ENCODE measurements at places on chromosomes 11 and 22.

DNA sequence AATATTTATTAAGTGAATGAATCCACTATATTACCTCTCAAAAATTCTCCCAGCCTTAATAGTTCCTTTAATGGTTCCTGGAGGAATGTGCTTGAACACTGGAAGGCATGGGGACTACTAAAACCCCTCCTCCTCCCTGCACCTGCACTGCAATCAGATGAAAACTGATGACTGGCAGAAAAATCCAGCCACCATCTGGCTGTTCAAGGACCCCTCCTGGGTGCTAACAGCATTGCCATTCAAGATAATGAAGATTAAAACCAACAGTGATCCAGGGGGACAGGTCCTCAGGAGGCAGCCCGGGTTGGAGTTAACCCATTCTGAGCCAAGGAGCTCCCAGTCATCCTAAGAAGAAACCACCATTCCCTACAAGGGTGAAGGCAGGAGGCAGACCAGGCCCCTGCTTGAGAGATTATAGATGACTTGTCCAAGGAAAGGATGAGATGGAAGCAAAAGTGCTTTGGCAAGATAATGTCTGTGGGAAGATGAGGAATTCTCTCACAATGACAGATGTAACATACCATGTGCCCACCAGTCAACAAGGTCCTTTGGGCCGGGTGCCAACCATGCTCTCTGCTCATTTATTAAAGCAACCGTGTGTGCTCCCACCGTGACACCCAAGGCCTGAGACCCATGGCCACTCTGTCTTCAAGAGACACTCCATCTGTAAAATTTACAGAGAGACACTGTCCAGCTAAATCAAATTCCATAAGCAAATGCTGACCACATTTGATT, 90.6 kb downstream of the LARGE1 start:
- no peak for DNase-seq

DNA sequence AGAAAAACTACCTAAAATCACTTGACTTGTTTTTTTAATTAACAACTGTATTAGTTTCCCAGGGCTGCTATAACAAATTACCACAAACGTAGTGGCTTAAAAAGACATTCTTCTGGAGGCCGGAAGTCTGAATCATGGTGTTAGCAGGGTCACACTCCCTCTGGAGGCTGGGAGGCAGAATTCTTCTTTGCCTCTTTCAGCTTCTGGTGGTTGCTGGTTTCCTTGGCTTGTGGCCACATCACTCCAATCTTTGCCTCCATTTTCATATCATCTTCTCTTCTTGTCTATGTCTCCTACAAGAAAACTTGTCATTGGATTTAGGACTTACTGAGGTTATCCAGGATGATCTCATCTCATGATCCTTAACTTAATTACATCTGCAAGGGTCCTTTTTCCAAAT, 7.4 kb upstream of the INCENP start:
- no peak for DNase-seq

DNA sequence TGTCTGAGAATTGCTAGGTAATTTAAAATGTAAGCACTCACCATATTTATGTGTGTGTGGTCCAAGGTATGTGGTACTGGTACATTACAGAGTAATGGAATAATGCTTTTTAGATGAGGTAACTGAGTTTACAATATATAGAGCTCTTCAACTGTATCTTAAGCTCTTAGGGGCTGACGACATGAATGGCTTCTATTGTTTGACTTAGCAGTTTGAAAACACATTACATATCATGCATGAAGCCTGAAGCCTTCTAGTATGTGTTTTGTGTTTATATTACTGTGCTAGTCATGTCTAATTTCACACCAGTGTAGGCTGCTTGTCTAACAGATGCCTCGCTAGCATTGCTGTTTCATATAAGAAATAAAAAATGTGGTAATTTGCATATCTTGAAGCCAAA, 37.2 kb downstream of the GAS2 start:
- no peak for DNase-seq

DNA sequence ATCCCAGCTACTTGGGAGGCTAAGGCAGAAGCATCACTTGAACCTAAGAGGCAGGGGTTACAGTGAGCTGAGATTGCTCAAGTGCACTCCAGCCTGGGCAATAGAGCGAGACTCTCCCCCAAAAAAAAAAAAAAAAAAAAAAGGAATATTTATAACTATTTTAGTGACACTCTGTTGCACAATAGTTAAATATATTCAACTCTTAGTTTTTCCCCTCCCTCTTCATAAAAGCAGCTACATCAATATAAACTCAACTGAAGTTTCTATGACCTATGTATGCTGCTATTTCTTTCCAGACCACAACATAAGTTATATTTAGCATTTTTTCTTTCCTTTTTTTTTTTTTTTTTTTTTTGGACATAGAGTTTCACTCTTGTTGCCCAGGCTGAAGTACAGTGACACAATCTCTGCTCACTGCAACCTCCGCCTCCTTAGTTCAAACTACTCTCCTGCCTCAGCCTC, 19.2 kb downstream of the CELF1 start:
- no peak for DNase-seq

GRCh38 chr11:108620958-108621772, 27.6 kb upstream of the EXPH5 start:
- no peak for DNase-seq

- no peak for DNase-seq
Observed at GRCh38 chr11:75770102-75770501, 1.5 kb downstream of the DGAT2 start.

DNA sequence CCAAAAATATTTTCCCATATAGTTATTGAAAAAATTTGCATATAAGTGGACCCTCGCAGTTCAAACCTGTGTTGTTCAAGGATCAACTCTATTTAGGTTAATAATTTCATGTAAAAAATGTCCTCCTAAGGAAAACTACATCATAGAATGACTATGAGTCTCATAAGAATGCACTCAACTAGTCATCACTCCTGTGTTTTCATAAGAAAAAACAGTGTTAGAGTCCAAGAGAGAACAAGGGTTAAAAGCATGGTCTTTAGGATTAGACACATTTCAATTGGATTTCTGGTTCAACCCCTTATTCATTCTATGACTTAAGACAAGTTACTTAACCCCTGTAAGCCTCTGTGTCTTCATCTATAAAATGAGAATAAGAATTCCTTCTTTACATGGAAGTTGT, 5.1 kb downstream of the PARVA start:
- DNase-seq, result no peak

- DNase-seq, result no peak
Observed at GRCh38 chr11:124751741-124752470, at the start of gene VSIG2. VSIG2 (minus strand) TSS chr11:124752255; CDS start chr11:124752137, 118 bp downstream.

DNA sequence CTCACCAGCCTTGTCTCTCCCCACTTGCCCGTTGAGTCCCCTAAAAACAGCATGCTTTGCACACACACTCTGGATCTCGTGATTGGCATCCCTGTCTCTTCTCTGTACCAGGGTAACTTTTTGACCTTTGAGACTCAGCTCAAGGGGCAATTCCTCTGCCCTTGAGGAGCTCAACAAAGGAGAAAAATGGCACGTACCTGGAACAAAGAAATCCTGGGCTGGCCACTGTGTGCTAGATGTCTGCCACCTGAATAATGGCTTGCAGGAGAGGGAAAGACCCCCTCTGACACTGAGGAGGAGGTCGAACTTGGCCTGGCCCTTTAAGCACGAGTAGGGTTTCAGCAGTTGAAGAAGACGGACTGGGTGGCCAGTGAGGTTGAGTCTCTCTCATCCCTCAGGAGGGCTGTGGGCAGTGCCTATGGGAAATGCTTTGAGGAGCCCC, 5.8 kb downstream of the UBE2L3 start:
- no peak for DNase-seq

DNA sequence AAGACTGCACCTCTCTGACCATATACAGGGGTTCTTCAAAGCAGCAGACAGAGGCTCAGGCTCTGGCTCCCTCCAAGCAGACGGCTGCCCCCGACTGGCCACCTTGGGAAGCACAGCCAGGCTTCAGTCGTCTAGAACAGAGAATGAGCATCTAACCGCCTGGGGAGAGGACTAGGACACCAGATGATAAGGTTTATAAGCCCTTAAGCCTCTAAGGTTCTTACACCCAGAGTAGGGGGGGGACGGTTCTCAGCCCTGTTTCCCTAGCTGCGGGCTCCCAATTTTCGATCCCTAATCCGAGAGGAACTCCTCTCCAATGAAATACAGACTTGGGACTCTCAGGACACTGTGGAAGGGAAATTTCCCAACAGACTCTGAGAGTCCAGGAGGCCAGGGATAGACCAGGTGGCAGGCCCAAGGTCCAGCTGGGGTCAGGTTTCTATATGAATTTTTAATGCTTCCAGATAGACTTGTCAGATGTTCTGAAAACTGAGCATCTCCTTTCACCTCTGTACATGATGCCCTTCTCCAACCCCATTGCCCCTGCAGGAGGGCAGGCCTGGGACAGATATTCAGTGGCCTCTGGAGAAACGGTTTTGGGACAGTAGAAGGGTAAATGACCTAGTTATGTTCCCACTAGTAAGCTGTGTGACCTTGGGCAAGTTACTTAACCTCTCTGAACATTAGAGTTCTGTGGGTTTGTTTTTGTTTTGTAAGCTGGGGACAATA, 20.2 kb downstream of the RTN4RL2 start:
- no peak for DNase-seq

DNA sequence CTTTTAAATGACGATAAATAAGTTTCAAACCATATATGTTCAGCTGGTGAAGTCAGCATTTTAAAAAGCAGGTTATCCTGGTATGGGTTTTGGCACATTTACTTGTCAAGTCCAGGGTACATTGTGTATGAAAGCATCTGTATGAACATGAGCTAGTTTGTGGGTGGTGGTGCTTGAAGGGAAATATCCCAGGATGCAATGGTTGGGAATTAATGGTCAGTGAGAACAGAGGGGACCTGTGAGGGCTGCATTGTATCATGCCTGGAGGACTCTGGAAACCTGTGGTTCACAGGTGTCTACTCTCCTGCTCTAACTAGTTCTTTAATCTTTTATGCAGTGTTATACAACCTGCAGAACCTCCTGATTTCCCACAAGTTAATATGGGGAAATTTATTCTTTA, 5.8 kb downstream of the DEPDC7 start:
- DNase-seq, result no peak

GRCh38 chr11:121293288-121293594, 670 bp downstream of the SC5D start:
- no peak for DNase-seq

DNA sequence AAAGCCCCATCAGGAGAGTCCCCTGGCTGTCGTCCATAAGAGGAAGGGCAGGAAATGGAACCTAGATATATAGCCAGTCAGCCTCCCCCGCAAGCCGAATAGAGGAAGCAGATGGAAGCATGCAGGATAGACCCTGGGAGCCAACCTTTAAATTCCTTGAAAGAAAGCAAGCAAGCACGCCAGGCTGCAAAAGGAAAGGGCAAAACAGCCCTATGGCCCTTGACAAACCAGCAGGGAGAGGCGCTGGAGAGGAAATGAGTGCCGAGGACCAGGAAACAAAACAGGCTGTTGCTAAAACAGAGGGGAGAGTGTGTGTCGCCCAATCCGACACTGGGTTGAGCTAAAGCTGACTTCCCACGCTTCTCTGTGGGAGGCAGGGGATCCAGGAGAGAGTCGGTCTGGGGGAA, 203.5 kb upstream of the MTNR1B start:
- DNase-seq, result no peak

DNA sequence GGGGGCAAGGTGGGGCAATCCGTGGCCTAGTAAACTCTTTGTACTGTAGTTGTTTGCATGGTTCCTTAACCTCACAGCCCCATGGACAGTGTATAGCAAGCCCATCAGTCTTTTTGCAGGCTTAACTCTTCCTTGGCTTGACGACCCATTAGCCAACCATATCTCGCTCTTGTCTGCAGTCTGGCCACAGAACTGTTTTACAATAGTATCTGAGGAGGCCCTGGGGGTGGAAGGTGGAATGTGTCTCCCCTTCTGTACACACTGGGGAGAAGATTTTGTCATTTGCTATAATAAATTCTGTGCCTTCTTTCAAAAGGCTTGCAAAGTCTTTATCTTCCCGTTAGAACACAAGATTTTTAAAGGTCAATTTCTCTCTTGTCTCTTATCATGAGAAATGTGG, 190.3 kb upstream of the NARS2 start:
- DNase-seq, result no peak

- DNase-seq, result no peak
Observed at GRCh38 chr11:128690665-128691101, 3.2 kb upstream of the FLI1 start.

GRCh38 chr11:64715110-64715509, 7.9 kb downstream of the NRXN2 start:
- DNase-seq, result no peak

GRCh38 chr11:63951779-63952536, 13.2 kb downstream of the NAA40 start:
- no peak for DNase-seq

DNA sequence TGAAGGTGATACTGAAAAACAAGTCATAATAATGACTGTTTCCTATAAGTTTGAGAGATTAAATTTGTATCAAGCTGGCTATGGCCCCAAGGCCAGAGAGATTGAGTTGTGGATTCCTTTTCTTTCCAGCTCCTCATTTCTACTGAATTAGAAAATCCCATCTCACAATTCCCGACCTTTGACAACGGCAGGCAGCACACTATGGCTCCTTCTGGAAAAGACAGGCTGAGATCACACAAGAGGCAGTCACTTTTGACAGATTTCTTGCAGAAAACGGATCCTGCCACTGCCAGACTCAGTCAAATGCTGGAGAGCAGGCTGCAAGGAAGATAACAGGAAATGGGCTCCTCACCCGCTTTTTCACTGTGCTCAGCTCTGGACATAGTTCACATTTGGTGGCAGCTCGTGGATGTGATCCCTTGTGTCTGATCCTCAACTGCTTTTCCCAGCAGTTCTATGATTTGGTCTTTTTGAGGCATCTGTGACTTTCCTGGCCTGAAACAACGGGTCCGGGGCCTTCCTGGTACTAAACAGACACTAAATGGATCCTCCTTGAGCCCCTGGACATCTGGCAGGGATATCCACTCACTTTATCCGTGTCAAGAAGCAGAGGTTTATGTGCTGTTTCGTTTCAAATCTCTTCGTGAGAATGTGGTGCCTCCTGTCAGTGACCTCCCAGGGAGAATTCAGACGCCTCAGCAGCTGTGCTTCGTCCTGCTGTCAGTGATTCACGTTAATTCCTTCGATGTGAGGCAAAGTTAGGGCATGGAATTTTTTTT, 26.1 kb upstream of the RTL6 start:
- DNase-seq, result no peak

DNA sequence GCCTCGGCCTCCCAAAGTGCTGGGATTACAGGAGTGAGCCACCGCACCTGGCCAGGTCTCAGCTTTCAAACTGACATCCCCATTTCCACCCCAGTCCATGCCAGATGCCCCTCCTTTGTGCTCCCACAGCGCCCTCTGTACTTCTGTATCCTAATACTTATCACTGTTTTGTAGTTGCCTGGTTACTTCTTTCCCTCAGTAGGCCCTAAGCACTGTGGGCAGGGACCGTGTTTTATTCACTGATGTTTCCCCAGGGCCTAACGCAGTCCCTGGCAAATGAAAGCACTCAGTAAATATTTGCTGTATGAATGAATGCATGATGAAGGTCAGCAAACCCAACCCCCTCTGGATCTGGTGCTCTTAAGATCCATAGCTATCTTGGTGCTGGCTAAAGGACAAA, 2.2 kb upstream of the TRIM3 start:
- DNase-seq, result no peak

All from activated T-helper 1 cell treated with Interleukin-2 at 50 U/mL for 16 hours (primary cell).